Psoas muscle (tissue), 8 donors: ENCODE measurements at places on chromosomes 6 and 20.

DNA sequence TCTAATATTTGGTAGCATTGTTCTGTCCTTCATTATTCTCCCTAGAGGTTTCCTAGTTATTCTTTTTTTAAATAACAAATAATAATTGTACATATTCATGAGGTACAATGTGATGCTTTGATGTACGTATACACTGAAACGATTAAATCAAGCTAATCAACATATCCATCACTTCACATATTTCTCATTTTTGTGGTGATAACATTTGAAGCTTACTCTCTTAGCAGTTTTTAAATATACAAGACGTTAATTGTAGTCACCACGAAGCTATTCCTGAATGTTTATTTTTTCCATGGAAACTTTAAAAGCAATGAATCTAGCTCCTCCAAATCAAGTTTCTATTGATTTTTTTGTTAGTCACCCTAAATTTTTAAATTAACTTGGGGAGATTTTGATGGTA is 116.5 kb upstream of the PRND start:
- no peak overlapping the region for H3K27ac ChIP-seq
- H3K36me3 ChIP-seq: no peaks in the 10 kb centered on the region
- no peak for DNase-seq
- no peaks in the 10 kb centered on the region for H3K4me1 ChIP-seq

- H3K27ac ChIP-seq: no peak overlapping the region
- peak; percentile 80 for DNase-seq
- no peak overlapping the region for H3K4me3 ChIP-seq
- H3K4me1 ChIP-seq: no peaks in the 10 kb centered on the region
- no peaks in the 10 kb centered on the region for H3K36me3 ChIP-seq
These were observed 802.9 kb downstream of the MAFB start for GRCh38 chr20:39885975-39886649.

- no peaks in the 10 kb centered on the region for H3K36me3 ChIP-seq
- DNase-seq: no peak
- no peaks in the 10 kb centered on the region for H3K27me3 ChIP-seq
- no peak overlapping the region for H3K4me3 ChIP-seq
- no peaks in the 10 kb centered on the region for H3K4me1 ChIP-seq
These were observed 214.8 kb upstream of the GRIK2 start for GRCh38 chr6:101178748-101179147.

- no peaks in the 10 kb centered on the region for H3K27me3 ChIP-seq
- no peaks in the 10 kb centered on the region for H3K36me3 ChIP-seq
These were observed 111.8 kb upstream of the CENPW start for GRCh38 chr6:126227833-126228702.
